Spleen (tissue), 13 donors: ENCODE measurements at places on chromosomes 7 and 10. TPM values are rescaled to one million over a fixed set of nuclear protein-coding genes. Genes with fewer than 3 reads are reported as not detected.

DNA sequence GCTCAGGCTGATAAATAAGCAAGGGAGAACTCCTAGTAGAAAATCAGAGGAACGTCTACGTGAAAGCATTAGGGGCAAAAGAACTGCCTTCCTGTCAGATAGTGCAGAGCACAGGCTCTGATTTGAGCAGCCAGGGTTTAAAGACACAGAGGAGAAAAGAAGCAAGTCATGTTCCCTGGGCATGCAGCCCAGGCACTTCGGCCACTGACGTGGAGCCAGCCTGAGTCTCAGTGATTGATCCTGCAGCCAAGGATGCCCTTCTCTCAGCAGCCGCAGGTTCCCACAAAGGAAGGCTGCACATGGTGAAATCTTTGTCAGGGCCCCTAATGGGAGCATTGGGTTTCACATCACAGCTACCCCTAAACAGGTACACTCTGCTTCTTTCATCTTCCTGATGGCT lies 161.7 kb upstream of the HPS1 start:
- no peak for DNase-seq

- DNase-seq, result no peak
These were observed 43.2 kb upstream of the NRP1 start for GRCh38 chr10:33377658-33378025.

- DNase-seq, result no peak
These were observed 115.2 kb upstream of the RAB18 start for GRCh38 chr10:27388761-27389399.

DNA sequence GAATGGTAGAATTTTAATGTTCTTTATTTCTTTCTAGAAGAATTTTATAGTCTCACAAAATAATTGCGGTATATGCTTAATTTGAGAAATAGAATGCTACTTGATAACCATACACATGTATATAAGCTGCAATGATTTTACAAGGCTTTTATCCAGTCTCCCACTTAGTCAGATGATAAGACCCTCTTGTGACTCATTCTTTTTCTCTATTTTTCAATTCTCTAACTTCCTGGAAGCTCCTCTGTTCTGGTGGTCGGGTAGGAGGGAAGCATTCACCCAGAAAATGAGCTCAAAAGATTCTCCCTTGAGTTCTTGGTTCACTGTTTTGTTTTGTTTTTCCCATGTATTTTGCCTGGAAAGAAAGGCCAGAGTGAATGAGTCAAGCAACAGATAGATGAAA lies 546.6 kb downstream of the INHBA start:
- no peak for DNase-seq

DNA sequence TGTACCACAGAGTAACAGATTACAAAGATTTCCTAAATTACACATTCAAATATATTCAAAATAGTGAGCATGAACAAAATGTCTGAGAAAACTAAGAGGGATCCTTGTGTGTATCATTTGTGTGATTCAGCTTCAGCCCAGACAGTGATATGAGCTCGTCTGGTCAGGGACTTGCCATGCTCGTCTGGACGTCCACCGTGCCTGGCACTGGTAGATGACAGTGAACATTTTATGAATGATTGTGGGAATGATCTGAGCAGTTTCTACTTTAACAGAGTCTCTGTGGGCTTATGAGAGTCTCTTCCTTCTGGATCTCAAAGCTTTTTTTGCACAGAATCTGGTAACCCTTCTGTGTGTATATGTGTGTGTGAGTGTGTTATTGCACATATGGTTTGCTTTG lies 34.2 kb upstream of the ANKRD2 start:
- DNase-seq, result peak; percentile 11

The TMEM270 gene
- not detected for total RNA-seq

The GHRHR gene
- not detected for total RNA-seq

The STEAP4 gene
- 56.4 TPM for total RNA-seq
